ENCODE measurements at places on chromosomes 13 and 19.

DNA sequence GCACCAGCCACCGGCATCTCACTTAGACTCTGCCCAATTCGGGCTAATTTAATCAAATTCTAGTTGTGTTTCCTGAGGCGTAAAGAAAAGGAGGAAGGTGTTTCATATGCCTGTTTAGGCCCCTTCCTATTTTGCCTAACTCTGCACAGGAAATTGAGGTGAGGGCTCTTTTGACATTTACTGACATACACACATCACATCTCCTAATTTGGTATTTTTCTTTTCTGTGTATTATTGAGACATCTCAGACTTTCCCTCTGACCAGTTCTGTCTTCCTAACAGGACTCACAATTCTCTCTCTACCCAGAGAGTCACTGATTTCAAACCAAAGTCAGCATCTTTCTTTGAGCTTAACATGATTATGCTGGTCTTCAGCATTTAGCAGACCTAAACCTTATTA, 7.9 kb downstream of the CEACAM3 start:
- no peak overlapping the region for H3K4me3 ChIP-seq
- no peak for DNase-seq
- H3K4me1 ChIP-seq, result peaks cover 24% of the 10 kb centered on the region
- peaks cover 12% of the 10 kb centered on the region for H3K27me3 ChIP-seq
- H3K36me3 ChIP-seq, result no peaks in the 10 kb centered on the region

GRCh38 chr19:37007587-37008220, 70.5 kb upstream of the ZNF420 start:
- H3K36me3 ChIP-seq, result peaks cover 5% of the 10 kb centered on the region
- H3K27me3 ChIP-seq, result no peaks in the 10 kb centered on the region
- no peak overlapping the region for H3K27ac ChIP-seq
- DNase-seq, result peak; percentile 13
- H3K4me3 ChIP-seq, result peak overlapping the region; percentile 76
- no peaks in the 10 kb centered on the region for H3K4me1 ChIP-seq

DNA sequence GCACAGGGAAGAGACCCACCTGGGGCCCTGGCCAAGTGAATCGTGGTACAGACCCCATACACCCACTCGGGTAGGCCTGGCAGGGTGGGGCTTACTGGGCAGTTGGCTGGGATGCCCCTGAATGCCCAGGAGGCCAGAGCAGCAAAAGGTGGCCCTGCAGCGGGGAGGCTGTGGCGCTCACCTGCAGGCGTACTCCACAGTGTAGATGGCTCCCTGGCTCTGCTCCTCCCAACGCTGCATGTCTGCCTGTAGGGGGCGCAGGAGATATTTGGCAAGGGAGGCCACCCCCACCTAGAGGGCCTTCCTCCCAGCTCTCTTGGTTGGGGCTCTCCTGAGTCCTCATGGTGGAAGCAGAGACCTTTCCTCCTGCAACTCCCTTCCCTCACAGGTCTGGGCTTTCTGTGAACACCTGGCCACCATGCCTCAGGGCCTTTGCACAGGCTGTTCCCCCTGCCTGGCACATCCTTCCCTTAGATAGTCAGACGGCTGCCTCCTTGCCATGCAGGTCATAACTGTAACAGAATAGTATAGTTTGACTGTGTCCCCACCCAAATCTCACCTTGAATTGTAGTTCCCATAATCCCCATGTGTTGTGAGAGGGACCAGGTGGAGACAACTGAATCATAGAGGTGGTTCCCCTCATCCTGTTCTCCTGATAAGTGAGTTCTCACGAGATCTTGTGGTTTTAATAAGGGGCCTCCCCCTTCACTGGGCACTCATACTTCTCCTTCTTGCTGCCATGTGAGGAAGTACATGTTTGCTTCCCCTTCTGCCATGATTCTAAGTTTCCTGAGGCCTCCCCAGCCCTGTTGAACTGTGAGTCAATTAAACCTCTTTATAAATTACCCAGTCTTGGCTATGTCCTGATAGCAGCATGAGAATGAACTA, 5.9 kb downstream of the BORCS8 start:
- peak overlapping the region; percentile 19 for H3K4me3 ChIP-seq
- peaks cover 27% of the 10 kb centered on the region for H3K4me1 ChIP-seq
- no peak overlapping the region for H3K27ac ChIP-seq
- peak; percentile 43 for DNase-seq
- peaks cover 3% of the 10 kb centered on the region for H3K36me3 ChIP-seq

- no peak for DNase-seq
- H3K27ac ChIP-seq, result no peak overlapping the region
- no peaks in the 10 kb centered on the region for H3K4me1 ChIP-seq
- no peak overlapping the region for H3K4me3 ChIP-seq
These were observed 14.4 kb downstream of the RGL3 start for GRCh38 chr19:11404588-11405222.

- H3K27me3 ChIP-seq, result no peaks in the 10 kb centered on the region
- no peak overlapping the region for H3K27ac ChIP-seq
- H3K36me3 ChIP-seq, result no peaks in the 10 kb centered on the region
- no peak for DNase-seq
These were observed 20.6 kb downstream of the BRSK1 start for GRCh38 chr19:55304279-55304978.

DNA sequence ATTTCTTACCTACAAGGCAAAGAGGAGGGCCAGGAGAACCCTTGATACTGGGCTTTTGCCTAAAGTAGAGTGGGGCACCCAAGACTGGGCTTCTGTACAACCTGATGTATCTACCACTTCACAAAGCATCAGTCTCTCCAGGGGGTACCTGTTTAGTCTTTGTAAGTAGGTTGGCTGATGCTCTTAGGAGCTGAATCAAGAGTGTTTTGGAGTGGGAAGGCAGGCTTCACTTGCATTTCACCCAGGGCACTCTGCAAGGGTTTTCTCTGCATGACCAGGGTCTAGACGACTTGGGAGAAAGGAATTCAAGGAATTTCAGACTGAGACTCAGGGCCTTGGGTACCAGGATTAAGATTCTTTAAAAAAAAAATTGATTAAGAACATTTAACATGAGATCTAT, 361.5 kb downstream of the RFC3 start:
- no peaks in the 10 kb centered on the region for H3K4me1 ChIP-seq
- H3K27ac ChIP-seq, result no peak overlapping the region
- DNase-seq, result no peak
- peaks cover 5% of the 10 kb centered on the region for H3K27me3 ChIP-seq
- H3K4me3 ChIP-seq, result no peak overlapping the region

- DNase-seq, result peak; percentile 12
- peaks cover 24% of the 10 kb centered on the region for H3K4me1 ChIP-seq
- H3K4me3 ChIP-seq, result peak overlapping the region; percentile 79
- no peaks in the 10 kb centered on the region for H3K27me3 ChIP-seq
- H3K36me3 ChIP-seq, result no peaks in the 10 kb centered on the region
These were observed 74.2 kb downstream of the TRPM4 start for GRCh38 chr19:49231804-49232203.

DNA sequence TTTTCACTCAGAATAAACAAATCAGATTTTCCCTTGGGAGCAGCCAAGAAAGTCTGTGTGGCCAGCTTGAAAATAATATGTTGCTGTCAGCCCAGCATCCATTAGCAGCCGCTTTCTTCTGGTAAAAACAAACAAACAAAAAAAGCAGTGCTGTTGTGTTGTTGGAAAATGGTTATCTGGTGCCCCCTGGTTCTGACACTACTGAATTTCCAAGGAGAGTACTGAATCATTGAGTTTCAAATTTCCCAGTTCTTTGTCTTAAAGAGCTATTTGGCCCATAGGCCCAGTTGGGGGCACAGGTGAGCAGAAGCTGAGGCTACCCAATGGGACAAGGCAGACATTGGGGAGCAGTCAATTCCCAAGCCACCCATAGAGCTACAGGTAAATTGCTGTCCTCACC, 995.9 kb downstream of the UQCRFS1 start:
- H3K36me3 ChIP-seq, result no peaks in the 10 kb centered on the region
- DNase-seq, result no peak
- no peaks in the 10 kb centered on the region for H3K27me3 ChIP-seq
- no peaks in the 10 kb centered on the region for H3K4me1 ChIP-seq

DNA sequence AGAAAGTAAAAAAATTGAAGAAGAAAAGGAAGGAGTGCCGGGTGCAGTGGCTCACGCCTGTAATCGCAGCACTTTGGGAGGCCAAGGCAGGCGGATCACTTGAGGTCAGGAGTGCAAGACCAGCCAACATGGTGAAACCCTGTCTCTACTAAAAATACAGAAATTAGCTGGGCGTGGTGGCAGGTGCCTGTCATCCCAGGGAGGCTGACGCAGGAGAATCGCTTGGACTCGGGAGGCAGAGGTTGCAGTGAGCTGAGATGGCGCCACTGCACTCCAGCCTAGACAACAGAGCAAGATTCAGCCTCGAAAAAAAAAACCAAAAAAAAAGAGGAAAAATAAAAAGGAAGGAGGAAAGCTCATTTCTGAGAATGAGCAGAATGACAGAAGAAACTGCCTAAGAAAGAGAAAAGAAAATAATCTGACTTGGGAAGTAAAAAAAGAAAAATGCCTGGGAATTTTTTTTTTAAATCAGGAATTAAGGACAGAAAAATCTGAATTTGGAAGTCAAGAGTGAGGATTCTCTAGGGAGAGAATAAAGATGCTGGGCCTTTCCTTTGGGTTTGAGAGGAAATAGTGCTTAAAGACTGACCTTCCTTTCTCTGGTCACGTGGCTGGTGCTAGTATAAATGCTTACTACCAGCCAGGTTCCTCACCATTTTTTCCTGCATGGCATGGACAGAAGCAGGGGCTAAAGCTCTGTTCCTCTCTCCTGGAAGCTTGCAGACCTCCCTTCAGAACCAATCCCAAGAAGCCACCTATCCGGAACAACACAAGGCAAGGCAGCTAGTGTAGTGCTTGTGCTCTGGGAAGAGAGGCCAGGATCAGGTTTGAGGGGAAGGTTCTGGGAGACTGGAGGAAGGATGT, at the start of gene FFAR2:
Gene FFAR2 (plus strand): TSS at position 652 of the 864 bp plus-strand sequence. CDS start 1,458 bp downstream, outside the sequence.
- H3K27ac ChIP-seq, result peak within 1 kb of the TSS; percentile 72
- DNase-seq, result no peak
- H3K4me3 ChIP-seq, result no peak within 1 kb of the TSS
- H3K36me3 ChIP-seq, result no peaks in the 10 kb centered on the region
- peaks cover 51% of the 10 kb centered on the region for H3K4me1 ChIP-seq

GRCh38 chr13:112053744-112054615, 13.0 kb upstream of the SOX1 start:
- H3K27ac ChIP-seq, result no peak overlapping the region
- H3K27me3 ChIP-seq, result peaks cover 60% of the 10 kb centered on the region
- no peak overlapping the region for H3K4me3 ChIP-seq

DNA sequence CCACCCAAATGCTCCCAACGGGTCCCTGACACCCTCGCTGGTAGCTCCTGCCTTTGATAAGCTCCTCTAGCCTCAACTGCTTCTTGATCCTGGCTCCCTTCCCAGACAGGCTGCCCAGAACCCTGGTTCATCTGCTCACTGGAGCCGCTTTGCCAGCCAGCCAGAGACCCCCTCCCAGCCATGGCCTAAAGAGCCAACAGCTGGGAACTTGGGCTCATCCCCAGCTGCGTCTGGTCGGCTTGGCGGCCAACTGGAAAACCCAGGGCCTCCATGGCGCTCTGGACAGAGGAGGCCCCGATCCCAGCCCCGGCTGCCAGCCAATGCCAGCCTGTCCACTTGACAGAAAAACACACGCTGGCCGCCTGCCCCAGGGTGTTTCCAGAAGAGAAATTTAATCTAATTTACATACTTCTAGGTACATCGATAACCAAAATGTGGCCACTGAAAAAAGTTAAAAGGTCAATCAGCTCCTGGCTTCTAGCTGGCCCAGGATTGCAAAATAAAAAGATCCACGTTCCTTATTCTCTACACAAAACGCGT, 3.0 kb upstream of the AKAP8L start:
- no peak overlapping the region for H3K27ac ChIP-seq
- no peak overlapping the region for H3K4me3 ChIP-seq
- H3K36me3 ChIP-seq, result peaks cover 8% of the 10 kb centered on the region
- H3K27me3 ChIP-seq, result no peaks in the 10 kb centered on the region

DNA sequence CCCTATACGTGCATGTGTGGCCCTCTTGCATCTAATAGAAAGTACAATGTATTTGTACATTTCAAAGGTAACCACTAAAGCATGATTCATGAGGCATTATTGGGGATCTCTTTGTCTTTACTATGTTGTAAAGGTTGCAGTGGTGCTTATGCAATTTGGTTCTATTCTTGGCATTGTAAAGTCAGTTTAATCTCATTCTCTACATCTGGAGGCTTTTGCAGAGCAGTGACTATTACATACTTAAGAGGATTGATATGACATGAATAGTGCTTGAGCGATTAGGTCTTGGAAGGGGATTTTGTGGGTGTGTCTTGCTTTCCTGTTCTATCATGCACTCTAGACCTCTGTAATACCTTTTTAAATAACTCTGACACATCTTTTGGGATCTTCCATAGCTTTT, 610.0 kb downstream of the EFNB2 start:
- no peak overlapping the region for H3K4me3 ChIP-seq
- H3K36me3 ChIP-seq, result no peaks in the 10 kb centered on the region
- DNase-seq, result no peak
- H3K4me1 ChIP-seq, result no peaks in the 10 kb centered on the region
- no peak overlapping the region for H3K27ac ChIP-seq

DNA sequence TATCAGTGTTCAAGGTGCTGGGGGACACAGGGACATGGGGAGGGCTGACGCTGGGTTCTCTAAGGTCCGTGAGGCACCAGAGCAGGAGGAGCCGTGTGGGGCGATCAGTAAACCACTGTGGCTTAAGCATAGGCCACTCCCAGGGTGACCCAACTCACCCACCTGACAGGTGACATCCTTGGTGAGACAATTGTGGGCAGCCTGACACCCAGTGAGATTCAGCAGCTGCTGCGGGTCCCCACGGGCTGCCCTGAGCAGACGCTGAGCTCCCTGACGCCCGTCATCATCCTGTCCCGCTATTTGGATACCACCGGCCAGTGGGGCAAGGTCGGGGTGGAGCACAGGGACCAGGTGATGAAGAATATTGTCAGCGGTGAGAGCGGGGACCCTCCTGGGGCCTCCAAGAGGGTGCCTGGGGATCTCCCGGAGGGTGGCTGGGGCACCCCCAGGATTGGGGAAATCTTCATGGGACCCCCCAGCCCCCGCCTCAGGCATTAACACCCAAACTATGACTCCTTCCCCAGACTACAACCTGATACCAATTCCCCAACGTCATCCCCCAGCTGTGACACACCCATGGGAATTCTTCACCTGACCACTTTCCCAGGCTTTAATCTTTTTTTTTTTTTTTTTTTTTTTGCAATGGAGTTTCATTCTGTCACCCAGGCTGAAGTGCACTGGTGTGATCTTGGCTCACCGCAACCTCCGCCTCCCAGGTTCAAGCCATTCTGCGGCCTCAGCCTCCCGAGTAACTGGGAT, 33.3 kb upstream of the SHFL start:
- no peaks in the 10 kb centered on the region for H3K27me3 ChIP-seq
- peak overlapping the region; percentile 47 for H3K27ac ChIP-seq
- no peak for DNase-seq
- no peak overlapping the region for H3K4me3 ChIP-seq
- peaks cover 3% of the 10 kb centered on the region for H3K36me3 ChIP-seq
- H3K4me1 ChIP-seq, result peaks cover 5% of the 10 kb centered on the region

GRCh38 chr13:113635709-113636108, 22.3 kb downstream of the ATP4B start:
- H3K27me3 ChIP-seq, result no peaks in the 10 kb centered on the region
- DNase-seq, result no peak
- peaks cover 10% of the 10 kb centered on the region for H3K36me3 ChIP-seq

- no peak for DNase-seq
- H3K36me3 ChIP-seq, result peaks cover 4% of the 10 kb centered on the region
- peaks cover 56% of the 10 kb centered on the region for H3K4me1 ChIP-seq
- H3K27me3 ChIP-seq, result no peaks in the 10 kb centered on the region
- H3K27ac ChIP-seq, result peak overlapping the region; percentile 98
These were observed 37.2 kb downstream of the ELF1 start for GRCh38 chr13:40981949-40982348.

GRCh38 chr13:77291774-77292173, 35.1 kb downstream of the MYCBP2 start:
- no peaks in the 10 kb centered on the region for H3K27me3 ChIP-seq
- DNase-seq, result no peak
- peaks cover 22% of the 10 kb centered on the region for H3K36me3 ChIP-seq
- H3K27ac ChIP-seq, result peak overlapping the region; percentile 49

- no peaks in the 10 kb centered on the region for H3K27me3 ChIP-seq
- DNase-seq, result no peak
- no peaks in the 10 kb centered on the region for H3K36me3 ChIP-seq
- H3K27ac ChIP-seq, result no peak overlapping the region
These were observed 189.2 kb downstream of the SLITRK6 start for GRCh38 chr13:85610024-85610423.

All from T-helper 17 cell (primary cell).